ENCODE measurements at places on chromosomes 5 and 9.
A peak's percentile ranks its signal among the peaks of the same experiment; 100 is the strongest.

DNA sequence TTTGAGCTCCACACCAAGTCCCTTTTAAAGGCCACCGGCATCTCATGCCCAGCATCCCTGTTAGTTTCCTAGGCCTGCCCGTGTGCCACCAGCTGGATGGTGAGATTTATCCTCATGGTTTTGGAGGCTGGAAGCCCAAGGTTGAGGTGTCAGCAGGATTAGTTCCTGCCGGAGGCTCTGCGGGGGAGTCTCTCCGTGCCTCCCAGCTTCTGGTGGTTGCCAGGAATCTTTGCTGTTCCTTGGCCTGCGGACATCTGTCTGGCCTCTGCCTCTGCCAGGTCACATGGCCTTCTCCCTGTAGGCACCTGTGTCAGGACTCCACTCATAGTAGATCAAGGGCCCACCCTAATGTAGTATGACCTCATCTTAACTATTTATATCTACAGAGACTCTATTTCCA, 45.4 kb downstream of the JADE2 start:
- peaks cover 8% of the 10 kb centered on the region for H3K36me3 ChIP-seq
- no peak overlapping the region for H3K4me3 ChIP-seq
- peaks cover 8% of the 10 kb centered on the region for H3K4me1 ChIP-seq
- DNase-seq: no peak

GRCh38 chr5:66697796-66698564, 101.8 kb downstream of the MAST4 start:
- H3K4me3 ChIP-seq: no peak overlapping the region
- H3K36me3 ChIP-seq: no peaks in the 10 kb centered on the region
- H3K27ac ChIP-seq: no peak overlapping the region
- DNase-seq: no peak

- DNase-seq: no peak
- H3K4me3 ChIP-seq: no peak overlapping the region
- no peaks in the 10 kb centered on the region for H3K27me3 ChIP-seq
- no peaks in the 10 kb centered on the region for H3K36me3 ChIP-seq
- H3K4me1 ChIP-seq: no peaks in the 10 kb centered on the region
- no peak overlapping the region for H3K27ac ChIP-seq
Measured at GRCh38 chr5:172827841-172828240, 6.2 kb upstream of the ERGIC1 start.

DNA sequence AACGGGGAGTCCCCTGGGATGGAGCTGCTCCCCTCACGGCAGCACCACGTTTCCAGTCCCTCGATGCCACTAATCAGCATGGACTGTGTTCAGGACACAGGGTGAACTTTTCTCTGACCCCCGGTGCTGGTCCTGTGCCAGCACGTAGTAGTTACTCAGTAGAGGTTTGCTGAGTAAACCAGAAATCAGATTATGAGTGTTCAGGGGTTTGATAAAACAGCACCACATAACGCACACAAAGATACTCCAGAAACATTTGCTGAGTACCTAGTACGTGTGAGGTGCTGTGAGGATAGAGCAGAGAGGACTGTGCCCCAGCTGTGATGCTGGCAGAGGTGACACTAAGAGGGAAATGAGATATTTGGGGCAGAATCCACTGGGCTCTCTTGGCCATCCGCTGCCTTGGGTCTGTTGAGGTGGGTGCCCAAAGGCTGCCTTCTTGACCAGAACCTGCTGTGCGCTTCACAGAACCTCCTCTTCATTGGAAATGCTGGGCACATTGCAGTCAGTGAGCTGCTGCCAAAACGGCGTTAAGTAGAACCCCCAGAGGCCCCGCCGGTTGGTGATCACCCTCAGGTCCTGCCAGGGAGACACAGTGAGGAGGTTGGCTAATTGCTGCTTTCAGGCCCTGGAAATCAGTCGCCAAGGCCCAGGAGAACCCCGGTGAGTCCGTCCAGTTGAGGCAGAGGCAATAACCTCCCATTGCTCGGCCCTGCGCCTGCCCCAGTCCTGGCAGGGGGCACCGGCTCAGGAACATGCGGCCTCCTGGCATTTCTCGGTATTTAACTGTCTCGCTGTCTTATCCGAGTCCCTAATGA, 49.4 kb downstream of the NEURL1B start:
- peaks cover 7% of the 10 kb centered on the region for H3K4me1 ChIP-seq
- no peak for DNase-seq
- peak overlapping the region; percentile 80 for H3K27ac ChIP-seq
- H3K36me3 ChIP-seq: no peaks in the 10 kb centered on the region

GRCh38 chr5:134084022-134084565, 30.4 kb upstream of the TCF7 start:
- H3K4me1 ChIP-seq: no peaks in the 10 kb centered on the region
- no peak for DNase-seq
- H3K27me3 ChIP-seq: no peaks in the 10 kb centered on the region
- no peak overlapping the region for H3K27ac ChIP-seq

DNA sequence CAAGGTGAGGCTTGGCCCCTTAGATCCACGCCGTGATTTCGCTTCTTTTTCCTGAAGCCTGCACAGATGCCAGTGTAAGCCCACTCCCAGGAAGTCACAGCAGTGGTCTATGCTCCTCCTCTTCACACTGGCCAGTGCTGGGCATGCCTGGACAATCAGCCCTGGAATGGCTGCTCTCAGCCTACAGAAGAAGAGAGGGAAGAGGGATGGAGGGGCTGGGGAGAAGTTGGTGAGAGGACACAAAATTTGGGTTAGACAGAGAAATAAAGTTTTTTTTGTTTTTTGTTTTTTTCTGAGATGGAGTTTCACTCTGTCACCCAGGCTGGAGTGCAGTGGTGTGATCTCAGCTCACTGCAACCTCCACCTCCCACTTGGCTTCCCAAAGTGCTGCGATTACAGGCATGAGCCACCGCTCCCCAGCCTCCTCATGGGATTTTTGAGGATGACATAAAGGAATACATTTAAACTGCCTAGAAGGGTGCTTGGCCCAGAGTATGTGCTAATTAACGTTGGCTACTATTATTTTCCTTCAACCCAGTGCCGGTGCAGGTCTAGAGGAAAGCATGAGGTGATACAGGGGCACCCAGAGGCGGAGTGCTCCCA, 830 bp downstream of the S100Z start:
- DNase-seq: no peak
- H3K4me1 ChIP-seq: no peaks in the 10 kb centered on the region

All from breast epithelium (tissue), 4 donors.